CD8-positive, alpha-beta memory T cell (primary cell): ENCODE measurements at places on chromosomes 5 and 9. TPM values are rescaled to one million over a fixed set of nuclear protein-coding genes. Genes with fewer than 3 reads are reported as not detected.

- DNase-seq = no peak
Observed at GRCh38 chr5:141761-142160, 49.5 kb upstream of the LRRC14B start.

LMNB1 gene
- 172 TPM for total RNA-seq

NDFIP1 gene
- total RNA-seq = 84.4 TPM

CNTNAP3 gene
- total RNA-seq = not detected

GRCh38 chr9:126719618-126720031 is 85.2 kb upstream of the ZBTB43 start:
- DNase-seq = peak; percentile 85

DNA sequence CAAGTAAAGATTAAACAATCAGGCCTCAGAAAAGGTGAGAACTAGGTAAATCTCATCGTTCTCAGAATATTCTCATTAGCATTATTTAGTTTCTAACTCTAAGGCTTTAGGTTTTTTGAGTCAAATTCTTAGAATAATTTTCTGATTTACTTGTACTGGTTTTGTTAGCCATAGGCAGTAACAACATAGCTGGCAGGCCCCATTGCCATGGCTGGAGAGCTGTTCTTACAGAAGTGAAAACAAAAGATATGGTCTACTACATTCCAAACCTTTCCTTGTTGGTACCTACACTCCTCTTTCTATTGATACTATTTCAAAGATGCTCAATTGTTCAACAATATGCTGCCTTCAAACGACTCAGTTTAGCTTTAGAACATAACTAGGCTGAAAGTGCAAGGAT is 27.3 kb downstream of the IFNW1 start:
- DNase-seq = no peak

DNA sequence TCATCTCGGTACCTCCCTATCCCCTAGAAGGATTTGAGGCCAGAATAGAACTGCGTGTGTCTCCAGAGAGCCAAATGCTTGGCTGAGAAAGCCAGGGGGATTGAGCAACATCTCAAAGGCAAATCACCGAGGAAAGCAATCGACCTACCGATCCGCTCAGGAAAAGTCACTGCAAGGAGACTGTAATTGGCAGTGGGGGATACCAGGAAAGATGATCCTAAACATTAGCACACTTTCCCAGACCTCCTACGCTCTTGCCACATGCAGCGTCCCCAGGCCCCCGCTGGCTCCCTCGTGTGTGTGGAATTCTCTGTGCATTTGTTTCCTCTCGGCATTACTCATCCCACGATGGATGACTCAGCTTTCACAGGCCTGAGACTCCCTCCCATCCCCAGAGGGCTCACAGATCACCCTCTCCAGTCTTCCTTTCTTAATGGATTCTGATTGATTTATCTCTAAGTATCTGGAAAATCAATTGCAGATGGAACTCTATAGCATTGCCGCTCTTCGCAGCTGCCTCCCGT is 82.2 kb upstream of the ICE1 start:
- no peak for DNase-seq

ISCA1 gene
- 33.4 TPM for total RNA-seq

GRCh38 chr5:165196961-165197360 is 1691.5 kb downstream of the MAT2B start:
- no peak for DNase-seq

DNA sequence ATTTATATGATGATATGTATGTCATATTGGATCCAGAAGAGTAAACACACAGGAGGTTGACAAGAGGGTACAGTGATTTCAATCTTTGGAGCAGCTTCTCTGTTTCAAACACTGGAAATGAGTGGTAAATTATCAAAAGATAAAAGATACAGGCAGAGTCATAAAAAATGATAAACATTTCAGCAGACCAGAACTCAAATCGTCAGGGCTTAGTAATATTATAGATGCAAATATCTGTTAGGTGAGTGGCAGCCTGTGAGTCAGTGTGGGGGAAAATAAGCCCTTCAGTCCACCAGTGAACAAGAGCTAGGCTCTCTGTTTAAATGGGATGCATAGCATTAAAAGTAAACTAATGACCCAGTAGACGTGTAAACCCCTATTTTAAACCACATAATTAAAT is 1378.1 kb downstream of the EFNA5 start:
- DNase-seq = no peak
